ENCODE measurements at places on chromosomes 7 and 10.
A peak's percentile ranks its signal among the peaks of the same experiment; 100 is the strongest.

- no peak overlapping the region for H3K27ac ChIP-seq
- no peak for DNase-seq
- no peaks in the 10 kb centered on the region for H3K4me1 ChIP-seq
- H3K4me3 ChIP-seq = no peak overlapping the region
- H3K36me3 ChIP-seq = no peaks in the 10 kb centered on the region
- H3K27me3 ChIP-seq = no peaks in the 10 kb centered on the region
Observed at GRCh38 chr7:98418636-98419315, 17.9 kb upstream of the BAIAP2L1 start.

DNA sequence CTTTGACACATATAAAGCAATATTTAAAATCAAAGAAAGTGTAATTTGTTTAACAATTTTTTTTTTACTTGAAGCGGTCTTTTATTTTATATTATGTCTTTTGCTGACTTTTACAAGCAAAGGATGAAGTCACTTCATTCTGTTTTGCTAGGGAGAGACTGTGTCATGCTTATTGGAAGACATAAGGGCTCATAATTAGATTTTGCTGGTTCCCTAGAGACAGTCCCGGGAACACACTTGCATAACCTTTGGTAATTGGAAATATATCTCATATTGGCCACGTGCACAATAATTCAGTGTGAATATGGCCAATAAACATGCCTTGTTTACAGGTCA lies 448 bp upstream of the NET1 start:
- H3K4me1 ChIP-seq = peaks cover 6% of the 10 kb centered on the region
- H3K4me3 ChIP-seq = peak overlapping the region; percentile 89
- H3K27ac ChIP-seq = no peak overlapping the region

GRCh38 chr7:105210721-105211205 lies 178.0 kb downstream of the SRPK2 start:
- H3K27ac ChIP-seq = peak overlapping the region; percentile 38
- H3K36me3 ChIP-seq = no peaks in the 10 kb centered on the region
- H3K4me1 ChIP-seq = peaks cover 39% of the 10 kb centered on the region
- DNase-seq = peak; percentile 46
- peak overlapping the region; percentile 4 for H3K4me3 ChIP-seq

DNA sequence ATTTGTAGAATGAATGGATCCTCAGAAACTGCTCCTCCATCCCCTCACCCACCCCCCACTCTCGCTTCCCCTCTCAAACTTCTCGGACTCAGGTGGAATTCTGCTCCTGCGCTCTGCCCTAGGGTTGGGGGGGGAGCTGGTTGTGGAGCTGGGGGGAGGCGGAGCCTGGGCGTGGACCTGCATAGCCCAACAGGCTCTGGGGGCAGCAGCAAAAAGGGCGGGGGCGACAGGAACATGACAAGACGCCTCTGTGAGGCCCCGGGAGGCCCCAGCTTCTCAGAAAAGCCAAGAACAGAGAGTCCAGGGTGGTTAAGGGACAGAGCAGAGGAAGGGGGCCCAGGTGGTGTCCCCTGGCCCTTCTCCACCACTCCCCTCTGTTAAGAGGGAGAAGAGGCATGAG lies 3.5 kb downstream of the TSC22D4 start:
- peak overlapping the region; percentile 44 for H3K4me3 ChIP-seq
- peaks cover 61% of the 10 kb centered on the region for H3K4me1 ChIP-seq
- peak overlapping the region; percentile 69 for H3K27ac ChIP-seq
- no peaks in the 10 kb centered on the region for H3K27me3 ChIP-seq
- no peak for DNase-seq

DNA sequence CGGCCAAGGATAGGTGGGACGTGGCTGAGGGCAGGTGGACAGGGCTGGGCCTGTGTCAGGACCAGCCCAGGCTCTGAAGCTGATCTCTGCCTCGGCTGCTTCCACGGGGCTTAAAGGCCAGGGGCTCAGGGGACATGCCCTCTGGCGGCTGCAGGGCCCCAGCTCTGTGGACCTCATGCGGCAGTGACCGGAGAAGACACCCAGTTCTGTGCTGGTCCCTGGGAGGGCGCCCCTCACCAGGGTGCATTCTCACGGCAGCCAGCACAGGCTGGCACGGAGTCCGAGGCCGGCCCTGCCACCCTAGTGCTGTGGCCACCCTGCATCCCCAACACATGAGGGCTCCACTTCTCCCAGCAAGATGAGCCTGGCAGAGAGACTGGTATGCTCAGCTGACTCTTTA lies 30.3 kb downstream of the YKT6 start:
- no peak overlapping the region for H3K4me3 ChIP-seq
- H3K36me3 ChIP-seq = no peaks in the 10 kb centered on the region
- no peak overlapping the region for H3K27ac ChIP-seq
- DNase-seq = no peak
- H3K27me3 ChIP-seq = no peaks in the 10 kb centered on the region

DNA sequence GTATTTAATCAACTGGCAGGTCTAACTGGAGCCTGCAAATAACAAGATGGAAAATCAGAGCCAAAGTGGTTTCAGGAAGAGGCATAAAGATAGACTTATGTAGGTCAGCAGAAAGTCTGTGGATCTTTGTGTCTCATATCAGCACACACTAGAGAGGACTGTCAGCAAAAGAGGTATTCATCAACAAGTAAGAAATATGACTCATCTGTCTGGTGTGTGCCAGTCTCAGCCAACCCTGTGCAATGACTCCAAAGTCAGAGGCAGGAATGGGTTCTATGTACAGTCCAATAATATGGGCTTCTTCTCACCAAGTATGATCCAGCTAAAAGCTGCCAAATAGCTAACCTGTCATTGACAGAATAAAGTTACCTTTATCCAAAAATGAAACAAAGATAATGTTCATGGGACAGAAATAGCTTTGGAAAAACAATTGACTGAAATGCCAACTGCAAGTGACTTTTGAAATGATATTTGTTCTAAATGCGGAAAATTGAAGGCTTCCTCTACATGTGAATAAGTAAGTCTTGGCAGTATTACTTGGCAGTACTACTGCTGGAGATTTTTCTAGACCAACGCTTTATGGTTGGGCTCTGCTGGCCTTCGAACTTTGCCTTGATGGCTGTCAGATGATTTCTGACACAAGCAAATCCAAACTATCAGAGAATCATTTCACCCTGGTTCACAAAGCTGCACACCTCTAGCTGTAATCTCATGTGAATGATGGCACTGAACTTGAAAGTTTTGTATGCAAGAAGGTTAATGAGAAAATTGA lies 272.3 kb upstream of the SEMA3C start:
- no peak for DNase-seq
- no peaks in the 10 kb centered on the region for H3K36me3 ChIP-seq
- H3K4me1 ChIP-seq = no peaks in the 10 kb centered on the region
- no peak overlapping the region for H3K4me3 ChIP-seq

- H3K4me1 ChIP-seq = no peaks in the 10 kb centered on the region
- H3K27me3 ChIP-seq = no peaks in the 10 kb centered on the region
- H3K36me3 ChIP-seq = no peaks in the 10 kb centered on the region
Observed at GRCh38 chr7:132131196-132131595, 445.1 kb downstream of the PLXNA4 start.

DNA sequence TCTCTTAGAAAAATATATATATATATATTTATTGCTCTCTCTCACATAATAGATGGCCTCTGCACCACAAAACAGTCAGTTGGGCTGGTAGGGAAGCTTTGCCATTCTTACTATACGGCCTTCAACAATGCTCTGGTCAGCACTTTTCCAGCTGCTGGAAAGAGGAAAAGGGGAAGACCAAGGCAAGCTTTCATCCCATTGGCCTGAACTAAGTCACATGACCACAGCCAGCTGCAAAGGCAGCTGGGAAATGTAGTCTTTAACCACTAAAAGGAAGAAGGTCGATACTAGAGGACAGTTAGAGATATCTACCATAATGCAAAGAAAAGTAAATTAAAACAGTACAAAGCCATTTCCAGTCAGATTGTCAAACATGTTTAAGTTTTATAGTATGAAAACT lies 58.4 kb upstream of the MACROH2A2 start:
- H3K27ac ChIP-seq = no peak overlapping the region
- no peaks in the 10 kb centered on the region for H3K4me1 ChIP-seq
- no peaks in the 10 kb centered on the region for H3K36me3 ChIP-seq
- DNase-seq = peak; percentile 3
- no peak overlapping the region for H3K4me3 ChIP-seq
- peaks cover 3% of the 10 kb centered on the region for H3K27me3 ChIP-seq

DNA sequence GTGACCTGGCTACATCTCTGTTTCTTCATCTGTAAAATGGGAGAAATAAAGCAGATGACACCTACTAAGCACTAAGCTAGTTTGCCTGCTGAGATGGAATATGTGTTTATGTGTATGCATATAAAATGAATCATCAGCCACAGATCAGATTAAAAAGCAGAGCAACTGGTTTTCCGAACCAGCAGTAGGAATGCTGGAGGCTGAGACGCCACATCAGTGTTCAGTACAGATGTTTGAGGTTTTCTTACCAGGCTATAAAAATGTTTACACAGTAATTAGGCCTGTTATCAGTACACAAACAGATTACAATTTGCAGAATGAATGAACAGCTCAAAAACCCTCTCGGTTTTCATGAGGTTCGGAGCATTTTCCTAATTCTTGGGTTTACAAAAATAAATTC lies 85.8 kb downstream of the CALN1 start:
- no peaks in the 10 kb centered on the region for H3K36me3 ChIP-seq
- H3K4me1 ChIP-seq = no peaks in the 10 kb centered on the region
- H3K27me3 ChIP-seq = no peaks in the 10 kb centered on the region
- no peak for DNase-seq

Data from CD4-positive, CD25-positive, alpha-beta regulatory T cell (primary cell).